ENCODE measurements at places on chromosomes 7 and 10.

- DNase-seq = no peak
These were observed 158.3 kb downstream of the ZNF438 start for GRCh38 chr10:30873411-30873810.

GRCh38 chr10:129524936-129525335 is 57.9 kb downstream of the MGMT start:
- DNase-seq = no peak

DNA sequence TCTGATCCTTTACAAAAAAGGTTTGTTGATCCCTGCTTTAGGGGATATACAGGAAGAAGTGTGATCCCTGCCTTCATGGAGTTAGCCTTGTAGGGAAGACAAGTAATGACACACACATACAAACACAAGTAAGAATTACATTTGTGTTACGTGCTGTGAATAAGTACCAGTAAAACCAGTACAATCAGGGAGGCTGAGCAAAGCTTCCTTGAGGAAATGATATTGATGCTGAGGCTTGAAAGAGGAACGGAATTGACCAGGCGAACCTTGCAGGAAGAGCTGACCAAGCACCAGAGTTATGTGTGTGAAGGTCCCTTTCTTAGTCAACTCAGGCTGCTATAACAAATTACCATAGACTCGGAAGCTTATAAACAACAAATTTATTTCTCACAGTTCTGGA is 83.6 kb upstream of the CACUL1 start:
- DNase-seq = no peak

- DNase-seq = no peak
These were observed 25.8 kb downstream of the EMX2 start for GRCh38 chr10:117568334-117568733.

DNA sequence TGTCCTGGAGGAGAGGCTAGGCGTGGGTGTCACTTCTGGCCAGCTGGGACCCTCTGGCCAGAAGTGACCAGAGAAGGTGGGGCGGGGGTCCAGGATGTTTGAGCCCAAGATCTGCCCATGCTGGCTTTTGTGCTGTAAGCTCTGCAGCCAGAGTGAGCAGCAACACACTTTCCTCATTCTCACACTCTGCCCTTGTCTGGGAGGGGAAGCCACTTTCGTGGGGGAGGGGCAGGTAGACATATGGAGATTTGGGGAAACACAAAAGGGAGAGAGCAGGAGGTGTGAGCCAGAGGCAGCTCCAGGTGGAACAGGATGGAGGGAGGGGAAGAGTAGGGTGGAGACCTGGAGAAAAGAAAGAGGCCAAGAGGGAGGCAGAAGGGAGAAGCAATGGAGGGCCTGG is 31.5 kb upstream of the ADCYAP1R1 start:
- DNase-seq = no peak

GRCh38 chr10:75410132-75411005 is 8.8 kb upstream of the ZNF503 start:
- DNase-seq = no peak

GRCh38 chr10:89256340-89256739 is 4.8 kb upstream of the LIPA start:
- DNase-seq = no peak

DNA sequence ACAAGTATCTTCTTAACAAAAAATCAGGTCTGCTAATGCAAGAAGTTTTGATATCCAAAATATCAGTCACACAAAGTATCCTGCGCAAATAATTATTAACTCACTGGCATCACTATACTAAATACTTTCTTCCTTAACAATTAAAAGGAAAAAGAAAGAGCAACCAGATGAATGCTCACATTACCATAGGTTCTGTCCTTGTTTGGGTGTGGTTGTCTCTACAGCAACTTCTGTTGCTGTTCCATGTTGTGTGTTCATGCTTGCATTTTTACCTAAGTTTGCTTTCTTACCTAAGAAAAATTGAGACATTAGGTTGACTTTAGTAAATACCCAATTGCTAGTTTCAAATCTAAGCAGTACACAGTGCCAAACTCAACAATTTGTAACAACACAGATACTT is 32.5 kb downstream of the FZD9 start:
- DNase-seq = no peak

DNA sequence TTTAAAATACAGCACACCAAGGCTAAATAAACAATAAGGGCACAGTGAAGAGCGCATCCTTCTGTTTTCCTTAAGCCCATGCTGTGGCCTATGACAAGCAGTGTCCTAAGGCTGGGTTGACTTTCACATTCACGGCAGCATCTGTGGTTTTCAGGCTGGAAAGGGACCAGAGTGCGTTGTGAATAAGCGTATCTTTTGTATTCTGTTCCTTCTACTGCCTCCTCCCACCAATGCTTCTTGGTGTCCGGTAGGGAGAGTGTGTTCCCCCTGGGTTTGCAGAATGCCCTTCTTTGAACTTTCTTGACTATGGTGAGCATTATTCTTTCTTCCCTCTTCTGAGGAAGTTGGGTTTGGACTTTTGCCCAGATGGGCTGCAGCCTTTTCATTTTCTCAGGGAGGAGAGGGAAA is 73.6 kb downstream of the ABCA13 start:
- no peak for DNase-seq

DNA sequence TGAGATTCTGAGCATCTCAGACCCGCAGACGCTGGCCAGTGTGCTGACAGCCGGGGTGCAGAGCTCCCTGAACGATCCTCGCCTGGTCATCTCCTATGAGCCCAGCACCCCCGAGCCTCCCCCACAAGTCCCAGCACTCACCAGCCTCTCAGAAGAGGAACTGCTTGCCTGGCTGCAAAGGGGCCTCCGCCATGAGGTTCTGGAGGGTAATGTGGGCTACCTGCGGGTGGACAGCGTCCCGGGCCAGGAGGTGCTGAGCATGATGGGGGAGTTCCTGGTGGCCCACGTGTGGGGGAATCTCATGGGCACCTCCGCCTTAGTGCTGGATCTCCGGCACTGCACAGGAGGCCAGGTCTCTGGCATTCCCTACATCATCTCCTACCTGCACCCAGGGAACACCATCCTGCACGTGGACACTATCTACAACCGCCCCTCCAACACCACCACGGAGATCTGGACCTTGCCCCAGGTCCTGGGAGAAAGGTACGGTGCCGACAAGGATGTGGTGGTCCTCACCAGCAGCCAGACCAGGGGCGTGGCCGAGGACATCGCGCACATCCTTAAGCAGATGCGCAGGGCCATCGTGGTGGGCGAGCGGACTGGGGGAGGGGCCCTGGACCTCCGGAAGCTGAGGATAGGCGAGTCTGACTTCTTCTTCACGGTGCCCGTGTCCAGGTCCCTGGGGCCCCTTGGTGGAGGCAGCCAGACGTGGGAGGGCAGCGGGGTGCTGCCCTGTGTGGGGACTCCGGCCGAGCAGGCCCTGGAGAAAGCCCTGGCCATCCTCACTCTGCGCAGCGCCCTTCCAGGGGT is 703 bp downstream of the RBP3 start:
- no peak for DNase-seq

GRCh38 chr7:129556607-129557133 is 54.3 kb downstream of the SMKR1 start:
- no peak for DNase-seq

DNA sequence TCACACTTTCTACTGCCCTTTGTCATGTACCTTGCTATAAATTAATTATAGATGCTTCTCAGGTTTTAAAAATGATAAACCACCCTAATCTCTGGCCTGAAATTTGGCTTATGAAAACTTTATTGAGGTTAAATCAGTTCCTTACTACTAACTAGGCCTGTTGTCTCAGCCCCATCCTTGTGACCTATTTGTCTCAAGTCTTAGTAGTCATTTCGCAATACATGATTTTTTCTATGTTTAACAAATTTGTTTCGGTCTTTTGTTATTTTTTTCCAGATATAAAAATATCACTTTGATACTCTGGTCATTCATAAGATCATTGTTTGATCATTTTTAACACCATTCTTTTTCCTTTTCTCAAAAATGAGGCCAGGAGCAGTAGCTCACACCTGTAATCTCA is 411.6 kb downstream of the GFRA1 start:
- DNase-seq = no peak

DNA sequence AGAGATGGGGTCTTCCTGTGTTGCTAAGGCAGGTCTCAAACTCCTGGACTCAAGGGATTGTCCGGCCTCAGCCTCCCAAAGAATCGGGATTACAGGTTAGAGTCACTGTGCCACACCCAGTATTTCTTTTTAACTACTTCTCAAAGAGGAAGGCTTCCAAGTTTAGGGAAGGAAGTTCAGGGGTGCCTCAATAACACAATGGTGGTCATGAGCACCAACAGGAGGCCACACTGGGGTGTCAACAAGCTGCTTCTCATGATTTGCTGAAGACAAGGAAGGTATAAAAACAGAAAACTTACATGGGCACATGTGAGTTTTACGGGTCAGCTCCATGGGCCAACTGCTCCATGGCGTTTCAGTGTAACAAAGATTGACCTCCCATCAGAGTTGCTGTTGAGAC is 160.5 kb downstream of the TNS3 start:
- no peak for DNase-seq

DNA sequence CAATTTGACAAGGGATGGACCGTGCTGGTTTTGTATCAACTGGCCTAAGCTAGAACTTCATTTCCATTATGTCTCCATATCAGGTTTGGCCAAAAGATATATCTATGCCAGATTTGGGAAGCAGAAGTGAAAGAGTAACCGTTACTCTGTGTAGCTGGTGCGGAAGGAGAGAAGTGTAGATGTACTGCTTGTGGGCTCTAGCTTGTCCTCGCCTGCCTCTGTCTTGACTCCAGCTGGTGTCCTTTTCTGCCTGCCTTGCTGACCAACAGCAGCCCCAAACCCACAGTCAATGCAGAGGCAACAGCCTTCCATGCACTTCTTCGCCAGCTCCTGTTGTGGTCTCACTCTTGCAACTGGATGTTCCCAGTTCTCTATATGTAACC is 128.5 kb downstream of the KIF20B start:
- DNase-seq = no peak

DNA sequence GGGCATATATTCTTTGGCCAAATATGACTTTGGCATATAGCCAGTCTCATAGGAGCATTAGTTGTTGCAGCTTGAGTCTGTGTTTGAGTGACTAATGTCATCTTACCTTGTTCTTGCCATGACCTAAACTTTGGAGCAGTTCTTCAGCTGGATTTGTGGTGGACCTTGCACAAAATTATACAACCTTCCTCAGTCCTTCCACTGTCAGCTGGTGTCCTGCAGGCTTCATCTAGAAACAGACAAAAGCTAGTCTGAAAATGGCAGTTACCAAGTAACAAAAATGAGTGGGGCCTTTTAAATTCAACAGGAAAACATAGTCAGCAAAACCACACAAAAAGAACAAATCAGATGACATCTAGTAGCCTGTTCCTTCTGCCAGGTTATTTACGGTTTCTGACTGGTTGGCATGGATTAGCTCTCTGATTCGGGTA is 59.5 kb upstream of the HECTD2 start:
- no peak for DNase-seq

GRCh38 chr10:37760817-37761216 is 96.6 kb downstream of the ZNF248 start:
- no peak for DNase-seq

- no peak for DNase-seq
These were observed 71.8 kb upstream of the RPA3 start for GRCh38 chr7:7790041-7790741.

DNA sequence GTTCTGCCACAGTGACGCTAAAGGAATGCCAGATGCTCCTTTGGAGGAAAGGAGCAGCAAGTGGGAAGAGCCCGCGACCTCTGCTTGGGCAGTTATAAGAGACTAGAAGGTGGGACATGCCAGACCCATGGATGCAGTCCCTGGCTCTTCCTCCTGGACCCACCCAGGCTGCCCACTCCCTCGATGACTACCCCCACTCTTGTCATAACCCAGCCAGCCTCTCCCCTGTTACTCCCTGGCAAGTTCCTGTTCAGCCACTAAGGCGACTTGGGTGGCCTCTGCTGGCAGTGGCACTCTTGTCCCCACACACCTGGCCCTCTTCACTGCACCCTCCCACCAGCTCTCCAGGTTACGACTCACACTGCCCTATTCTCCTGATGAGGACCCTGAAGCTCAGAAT is 33.5 kb downstream of the COL13A1 start:
- DNase-seq = no peak

DNA sequence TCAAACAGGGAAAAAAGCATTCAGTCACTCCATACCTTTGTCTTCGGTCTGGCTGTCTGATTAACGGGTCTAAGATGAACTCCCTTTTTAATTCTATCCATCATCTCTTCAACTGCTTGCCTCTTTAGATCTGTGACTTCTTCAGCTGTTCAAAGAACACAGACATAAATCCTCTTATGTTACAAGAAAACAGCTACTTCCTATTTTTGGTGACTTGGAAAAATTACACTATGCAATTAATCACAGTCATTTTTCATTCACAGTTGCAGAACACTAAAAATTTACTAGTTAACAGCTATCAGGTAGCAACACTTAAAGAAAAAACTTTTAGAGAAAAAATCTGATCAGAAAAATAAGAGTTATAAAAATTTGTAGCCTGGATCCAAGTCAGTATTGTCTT is 66.0 kb downstream of the ENO4 start:
- no peak for DNase-seq

DNA sequence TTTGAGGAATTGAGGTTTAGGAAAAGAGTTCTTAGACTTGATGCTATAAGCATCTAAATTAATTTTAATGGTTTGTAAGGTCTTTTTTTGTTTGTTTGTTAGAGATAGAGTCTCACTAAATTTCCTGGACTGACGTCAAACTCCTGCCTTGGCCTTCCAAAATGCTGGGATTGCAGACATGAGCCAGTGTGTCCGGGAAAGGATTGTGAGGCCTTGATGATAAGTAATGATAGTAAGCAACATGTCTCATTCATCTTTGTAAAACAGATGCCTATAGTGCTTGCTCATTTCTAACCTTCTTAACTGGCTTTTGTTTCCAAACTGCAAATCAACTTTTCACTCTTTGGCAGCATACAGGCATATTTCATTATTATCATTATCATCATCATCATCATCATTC is 176.0 kb upstream of the KCND2 start:
- no peak for DNase-seq

DNA sequence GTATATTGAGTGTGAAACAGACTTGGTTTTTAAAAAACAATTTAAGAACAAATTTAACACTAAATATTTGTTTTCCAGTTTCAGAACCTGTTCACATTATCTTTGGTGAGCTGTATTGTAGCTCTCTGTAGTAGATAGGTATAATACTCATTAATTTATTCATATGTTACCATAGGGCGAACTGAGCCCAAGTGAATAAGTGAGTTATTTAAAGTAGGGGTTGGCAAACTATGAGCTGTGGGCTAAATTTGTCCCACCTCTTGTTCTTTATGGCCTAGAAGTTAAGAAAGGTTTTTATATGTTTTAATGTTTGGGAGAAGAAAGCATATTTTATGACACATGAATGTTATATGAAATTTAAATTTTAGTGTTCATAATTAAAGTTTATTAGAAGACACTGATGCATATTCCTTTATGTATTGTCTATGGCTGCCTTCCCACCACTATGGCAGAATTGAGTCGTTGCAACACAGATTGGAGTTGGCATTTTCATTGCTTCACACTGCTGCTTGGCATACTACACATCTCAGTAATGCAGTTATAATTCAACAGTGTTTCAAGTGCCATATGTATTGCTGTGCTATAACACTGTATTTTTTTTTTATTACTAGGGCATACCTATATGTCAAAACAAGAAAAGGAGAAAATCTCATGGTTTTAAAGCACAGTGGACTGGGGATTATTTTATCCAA is 146.5 kb downstream of the ADK start:
- no peak for DNase-seq

- no peak for DNase-seq
These were observed 12.7 kb downstream of the LRRC18 start for GRCh38 chr10:48926764-48927540.

Data from activated T-helper 1 cell treated with anti-CD3 and anti-CD28 coated beads, Interleukin-2, amount 50 U/mL, for 16 hours (primary cell).